ENCODE measurements at places on chromosomes 12 and 14.
A peak's percentile ranks its signal among the peaks of the same experiment; 100 is the strongest.

DNA sequence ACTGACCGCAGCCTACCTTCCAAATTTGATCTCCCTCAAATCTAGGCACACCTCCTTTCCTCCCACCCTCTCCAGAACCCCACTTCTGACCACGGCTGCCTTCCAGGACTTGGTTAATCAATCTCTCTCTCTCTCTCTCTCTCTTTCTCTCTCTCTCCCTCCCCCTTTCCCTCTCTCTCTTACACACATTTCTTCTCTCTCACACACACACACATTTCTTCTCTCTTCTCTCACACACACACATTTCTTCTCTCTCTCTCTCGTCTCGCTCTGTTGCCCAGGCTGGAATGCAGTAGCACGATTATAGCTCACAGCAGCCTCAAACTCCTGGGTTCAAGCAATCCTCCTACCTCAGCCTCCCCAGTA is 521 bp upstream of the GMFB start:
- DNase-seq, result no peak

DNA sequence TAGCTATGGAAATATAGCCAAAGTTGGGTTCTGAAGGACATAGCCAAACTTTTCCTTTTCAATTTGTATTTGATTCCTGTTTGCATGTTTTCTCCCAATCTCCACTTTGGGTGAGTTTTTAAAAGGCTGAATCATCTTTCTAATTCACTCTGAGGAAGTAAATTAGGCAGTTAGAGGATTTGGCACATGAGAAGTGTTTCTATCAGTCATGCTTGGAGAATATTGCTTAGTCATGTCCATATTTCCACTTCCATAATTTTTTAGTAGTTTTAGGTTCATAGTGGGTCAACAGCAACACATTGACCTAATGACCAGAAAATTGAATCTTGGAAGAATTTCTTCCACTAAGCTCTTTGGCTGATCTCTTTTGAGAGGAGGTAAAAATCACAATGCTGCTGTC is 21.8 kb downstream of the IRAK3 start:
- DNase-seq, result no peak

GRCh38 chr12:119666226-119666795 is 1.6 kb upstream of the PRKAB1 start:
- DNase-seq, result no peak

DNA sequence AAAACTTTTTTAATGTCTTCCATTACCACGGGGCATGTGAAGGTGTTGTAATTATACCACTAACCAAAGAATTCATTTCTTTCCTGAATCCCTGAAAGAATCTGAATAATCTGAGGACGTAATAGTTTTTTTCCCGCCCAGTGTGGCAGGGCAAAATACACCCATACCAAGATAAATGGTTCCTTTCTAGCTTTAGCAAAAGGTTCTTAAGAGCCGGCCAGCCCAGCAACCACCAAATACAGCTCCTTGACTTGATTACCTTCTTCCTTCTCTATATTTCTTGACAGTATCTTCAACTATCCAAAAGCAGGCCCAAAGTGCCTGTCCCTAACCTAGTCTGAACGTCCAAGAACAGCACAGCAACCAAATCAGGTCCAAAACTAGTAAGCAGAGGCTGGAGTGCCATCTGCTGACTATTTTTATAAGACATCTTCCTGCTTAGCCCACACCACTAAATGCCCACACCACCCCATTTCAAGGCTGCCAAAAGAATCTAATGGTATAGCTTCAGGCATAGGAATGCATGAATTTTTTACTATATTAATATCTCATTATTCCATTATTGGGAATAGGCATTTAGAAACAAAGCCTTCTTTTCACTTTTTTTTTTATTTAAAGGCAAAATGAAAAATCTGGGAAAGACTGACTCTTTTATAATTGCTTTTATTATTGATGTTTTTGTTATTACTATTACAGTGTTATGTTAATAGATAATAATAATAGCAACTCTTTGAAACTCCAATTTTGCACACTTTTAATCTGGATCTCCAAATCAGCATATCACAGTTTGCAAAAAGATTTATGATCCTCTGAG is 524.4 kb downstream of the MED13L start:
- DNase-seq, result peak; percentile 27

- DNase-seq, result no peak
Observed at GRCh38 chr12:104479123-104479662, 22.4 kb downstream of the CHST11 start.

DNA sequence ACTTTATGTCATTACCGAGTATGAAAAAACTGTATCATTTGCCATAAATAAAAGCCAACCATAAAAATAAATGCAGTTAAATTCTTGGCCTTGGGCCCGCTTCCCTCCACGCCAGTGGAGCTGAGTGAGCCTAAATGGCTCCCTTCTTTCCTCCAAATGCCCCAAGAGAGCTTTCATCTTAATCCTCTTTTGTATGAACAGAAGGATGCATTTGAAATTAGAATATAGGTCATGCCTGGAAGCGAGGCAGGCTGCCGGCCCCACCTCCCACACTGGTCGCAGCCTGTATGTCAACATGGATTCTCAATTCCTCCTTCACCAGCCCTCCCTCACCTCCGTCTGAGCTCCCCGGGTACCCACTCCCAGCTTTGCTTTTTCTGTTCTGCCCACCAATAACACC is 245.7 kb downstream of the SLC15A4 start:
- DNase-seq, result no peak

GRCh38 chr12:81329085-81329484 is 251.2 kb downstream of the ACSS3 start:
- no peak for DNase-seq

Measured in Panc1 (cell line).